ENCODE measurements at places on chromosomes 3 and 15.

- no peak for DNase-seq
Measured at GRCh38 chr3:37455181-37455580, 280.8 kb upstream of the LRRFIP2 start.

DNA sequence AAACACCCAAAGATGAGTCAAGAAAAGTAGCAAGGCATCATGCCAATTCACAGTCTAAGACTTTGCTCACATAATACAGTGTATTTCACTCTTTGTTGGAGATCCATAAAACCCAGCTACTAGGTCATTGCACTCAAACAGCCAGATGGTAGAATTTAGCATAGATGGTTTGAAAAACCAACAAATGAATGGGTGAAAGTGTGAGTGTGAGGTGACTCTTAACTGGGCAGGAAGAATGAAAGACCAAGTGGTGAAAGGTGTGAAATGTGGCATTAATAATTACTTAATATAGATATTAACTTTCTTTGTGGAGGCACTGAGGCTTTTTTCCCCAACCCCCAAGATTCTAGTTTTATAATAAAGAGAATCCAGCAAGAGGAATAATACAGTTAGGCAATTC is 159.5 kb downstream of the SQOR start:
- no peak for DNase-seq

- no peak for DNase-seq
Measured at GRCh38 chr15:38130740-38131498, 121.7 kb upstream of the SPRED1 start.

GRCh38 chr15:101803676-101804075 is 367 bp downstream of the OR4F6 start:
- DNase-seq: no peak

- no peak for DNase-seq
Measured at GRCh38 chr15:70034596-70034995, 63.1 kb downstream of the TLE3 start.

DNA sequence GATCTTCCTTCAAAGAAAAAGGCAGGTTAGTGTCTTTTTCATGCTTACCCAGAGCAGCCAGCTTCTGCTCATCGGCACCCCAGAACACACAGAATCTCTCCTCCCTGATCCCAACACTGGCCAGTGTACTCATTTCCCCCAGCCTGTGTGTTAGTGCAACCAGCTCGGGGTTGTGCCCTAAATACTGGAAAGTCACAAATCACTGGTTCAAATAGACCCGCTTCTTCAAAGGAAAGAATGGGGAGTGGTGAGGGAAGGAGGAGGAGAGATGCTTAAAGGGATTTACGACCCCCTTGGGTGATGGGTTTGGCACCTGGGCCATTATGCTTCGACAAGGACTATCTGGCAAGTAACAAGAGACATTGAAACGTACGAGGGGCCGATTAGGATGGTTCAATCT is 114.0 kb downstream of the FOXB1 start:
- DNase-seq: no peak
